ENCODE measurements at places on chromosomes 12 and 14. TPM values are rescaled to one million over a fixed set of nuclear protein-coding genes. Genes with fewer than 3 reads are reported as not detected.

RFX4 gene
- not detected for polyA plus RNA-seq

ACOT6 gene
- polyA plus RNA-seq: not detected

KLHDC2 gene
- polyA plus RNA-seq: 66.1 TPM

PLEK2 gene
- polyA plus RNA-seq: 3.1 TPM

EML1 gene
- polyA plus RNA-seq: 11.8 TPM

POTEG gene
- polyA plus RNA-seq: not detected

NCKAP5L gene
- polyA plus RNA-seq: 13.2 TPM

- no peak for DNase-seq
Measured at GRCh38 chr12:47770086-47770726, 2.8 kb upstream of the SLC48A1 start.

- DNase-seq: no peak
Measured at GRCh38 chr12:62843716-62844115, 91.2 kb downstream of the PPM1H start.

- DNase-seq: no peak
Measured at GRCh38 chr12:24948420-24948756, 513 bp downstream of the BCAT1 start.

GRCh38 chr14:95256002-95256775 is 63.5 kb downstream of the CLMN start:
- no peak for DNase-seq

GRCh38 chr14:90671382-90672234 is 144.6 kb downstream of the TTC7B start:
- DNase-seq: no peak

DNA sequence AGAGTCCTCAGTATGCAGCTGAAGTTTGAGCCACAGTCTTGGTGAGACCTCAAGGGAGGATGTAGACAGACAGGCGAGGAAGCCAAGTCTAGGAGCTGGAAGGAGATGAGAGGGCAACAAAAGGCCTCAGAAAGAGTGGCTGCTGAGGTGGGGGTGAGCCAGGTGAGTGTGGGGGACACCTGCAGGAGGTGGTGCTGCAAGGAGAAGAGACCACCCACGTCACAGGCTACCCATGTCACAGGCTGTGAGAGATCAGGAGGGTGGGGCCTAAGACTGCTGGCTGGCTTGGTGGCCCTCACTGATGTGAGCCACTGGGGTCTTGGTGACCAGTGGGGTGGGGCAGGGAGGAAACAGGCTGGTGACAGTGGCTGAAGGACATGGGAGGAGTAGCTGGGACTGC is 97.3 kb downstream of the KIF26A start:
- DNase-seq: no peak

DNA sequence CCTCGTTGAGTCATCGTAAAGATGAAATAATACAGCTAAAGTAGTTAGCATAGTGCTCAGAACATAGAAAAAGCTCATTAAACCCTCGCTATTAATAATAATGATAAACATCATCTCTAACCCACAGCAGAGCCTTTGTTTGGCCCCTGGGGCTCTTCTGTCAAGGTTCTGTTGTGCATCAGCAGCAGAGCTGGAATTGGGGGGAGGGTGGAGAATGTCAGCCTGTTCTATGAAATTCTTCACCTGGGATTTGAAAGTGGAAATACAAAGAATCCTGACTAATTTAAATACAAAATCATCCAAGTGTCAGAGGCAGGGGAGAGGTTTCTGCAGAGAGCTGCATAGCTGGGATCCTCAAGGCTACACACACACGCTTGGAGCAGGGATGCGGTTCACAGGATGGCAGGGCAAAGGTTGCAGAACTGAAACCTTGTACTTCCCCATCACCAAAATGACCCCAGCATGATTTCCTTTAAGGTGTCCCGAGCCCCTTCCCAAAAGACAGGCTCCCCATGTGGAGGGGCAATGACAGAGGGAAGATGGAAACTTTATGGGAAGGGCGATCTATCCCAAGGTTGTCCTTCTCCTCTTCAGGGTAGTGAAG is 71.8 kb downstream of the DAD1 start:
- no peak for DNase-seq

DNA sequence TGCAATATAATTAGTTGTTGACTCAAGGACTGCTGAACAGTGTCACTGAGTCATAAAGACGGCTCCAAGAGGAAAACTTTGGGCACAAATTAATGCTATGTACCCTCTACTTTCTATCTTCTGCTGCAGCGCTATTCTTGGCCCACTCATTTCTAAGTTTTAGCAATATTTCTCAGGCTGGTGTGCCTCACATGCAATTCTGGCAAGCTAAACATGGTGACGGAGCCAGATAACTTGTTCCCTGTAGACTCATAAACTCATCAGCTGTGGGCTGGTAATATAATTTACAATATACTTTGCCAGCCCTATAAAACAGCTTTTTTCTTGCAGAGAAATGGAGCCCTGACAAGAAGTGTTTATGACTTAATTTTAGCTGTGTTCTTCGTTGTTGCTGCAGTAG is 615.1 kb downstream of the NRXN3 start:
- no peak for DNase-seq

GRCh38 chr12:15754233-15754632 is 35.0 kb downstream of the EPS8 start:
- DNase-seq: no peak

All from BJ (cell line).